ENCODE measurements at places on chromosomes 12 and 14.

- DNase-seq: no peak
These were observed 828.8 kb downstream of the TMTC2 start for GRCh38 chr12:83515306-83516026.

DNA sequence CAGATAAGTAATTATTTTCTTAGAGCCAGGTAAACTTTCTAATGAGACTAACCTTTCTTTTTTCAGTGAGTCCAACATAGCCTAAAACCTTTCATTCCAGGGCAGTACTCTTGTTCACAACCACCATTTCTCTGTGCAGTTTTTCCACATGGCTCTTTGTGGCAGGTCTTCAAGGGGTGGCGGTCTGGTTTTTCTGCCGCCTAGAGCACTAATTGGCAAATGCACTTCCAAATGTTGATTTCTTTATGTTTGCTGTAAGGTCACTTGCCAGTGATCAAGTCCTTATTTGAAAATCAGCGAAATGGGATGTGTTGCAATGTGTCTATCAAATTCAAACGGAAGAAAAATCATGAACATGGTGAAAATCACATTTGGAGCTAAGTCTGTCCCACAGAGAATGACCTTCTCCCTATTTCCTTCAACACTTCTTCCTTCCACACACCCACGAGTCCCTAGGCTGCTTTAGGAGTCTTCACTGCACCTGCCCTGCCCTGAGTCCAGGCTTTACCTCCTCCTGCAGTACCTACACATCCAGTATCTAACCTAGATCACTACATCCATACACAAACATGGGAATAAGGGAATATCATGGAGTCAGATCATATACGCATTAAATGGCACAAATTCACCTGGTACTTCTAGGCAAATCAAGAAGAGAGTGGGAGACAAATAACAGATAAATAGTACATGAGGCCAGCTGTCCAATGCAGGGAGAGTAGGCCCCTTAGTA, 1.9 kb downstream of the SRGAP1 start:
- no peak for DNase-seq

DNA sequence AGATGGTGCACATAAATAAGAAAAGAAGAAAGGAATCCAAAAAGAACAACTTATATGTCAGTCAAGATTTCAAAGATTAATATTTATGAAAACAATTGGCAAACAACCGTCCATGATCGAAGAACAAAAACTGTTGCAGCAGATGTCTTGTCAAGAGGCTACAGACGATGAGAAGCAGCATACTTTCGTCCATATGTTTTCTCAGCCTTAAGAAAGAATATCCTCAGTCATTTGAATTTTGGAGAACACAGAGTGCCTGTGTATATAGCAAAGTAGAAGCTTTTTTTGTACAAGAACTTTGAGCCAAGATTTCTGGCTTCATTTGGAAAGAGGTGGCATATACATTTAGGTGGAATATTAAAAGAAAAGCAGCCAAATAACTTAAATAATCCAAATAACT, 297.2 kb downstream of the ITPR2 start:
- DNase-seq: no peak

DNA sequence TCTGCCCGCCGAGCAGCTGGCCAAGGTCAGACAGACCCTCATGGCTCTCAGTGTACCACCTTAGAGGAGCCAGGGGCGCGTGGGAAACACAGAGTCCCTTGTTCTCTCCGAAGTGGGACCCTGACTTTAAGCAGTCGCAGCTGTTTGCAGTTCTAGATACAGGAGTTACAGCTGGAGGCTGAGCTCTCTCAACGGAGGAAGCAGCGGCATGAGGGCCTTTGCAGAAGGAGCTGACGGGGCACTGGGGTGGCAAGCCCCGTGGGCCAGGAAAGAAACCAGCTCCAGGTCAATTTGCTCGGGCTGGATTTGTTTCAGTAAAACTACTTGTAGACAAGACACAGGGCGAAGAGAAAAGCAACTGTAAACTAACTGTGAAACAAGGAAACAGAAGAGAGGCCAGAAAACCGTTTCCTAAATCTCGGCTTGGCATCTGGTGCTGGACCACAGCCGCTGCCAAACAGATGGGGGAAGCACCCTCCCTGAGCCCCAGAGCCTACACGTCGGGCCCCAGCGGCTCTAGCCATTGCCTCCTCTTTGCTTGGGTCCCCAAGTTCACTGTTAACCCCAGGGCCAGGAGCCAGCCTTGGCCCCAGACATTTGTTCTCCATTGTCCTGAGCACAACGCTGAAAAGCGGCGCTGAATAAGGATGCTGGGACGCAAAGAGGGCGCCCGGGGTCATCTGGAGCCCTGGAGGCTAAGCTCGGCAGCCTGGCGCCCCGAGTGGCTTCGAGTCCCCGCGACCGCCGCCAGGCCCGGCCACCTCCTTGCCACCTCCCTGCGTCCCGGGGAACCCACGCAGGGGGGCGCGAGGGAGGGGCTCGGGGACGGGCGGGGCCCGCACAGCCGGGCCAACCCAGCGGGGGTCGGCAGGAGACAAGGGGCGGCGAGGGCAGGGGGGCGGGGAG, 914 bp upstream of the PACS2 start:
- no peak for DNase-seq

DNA sequence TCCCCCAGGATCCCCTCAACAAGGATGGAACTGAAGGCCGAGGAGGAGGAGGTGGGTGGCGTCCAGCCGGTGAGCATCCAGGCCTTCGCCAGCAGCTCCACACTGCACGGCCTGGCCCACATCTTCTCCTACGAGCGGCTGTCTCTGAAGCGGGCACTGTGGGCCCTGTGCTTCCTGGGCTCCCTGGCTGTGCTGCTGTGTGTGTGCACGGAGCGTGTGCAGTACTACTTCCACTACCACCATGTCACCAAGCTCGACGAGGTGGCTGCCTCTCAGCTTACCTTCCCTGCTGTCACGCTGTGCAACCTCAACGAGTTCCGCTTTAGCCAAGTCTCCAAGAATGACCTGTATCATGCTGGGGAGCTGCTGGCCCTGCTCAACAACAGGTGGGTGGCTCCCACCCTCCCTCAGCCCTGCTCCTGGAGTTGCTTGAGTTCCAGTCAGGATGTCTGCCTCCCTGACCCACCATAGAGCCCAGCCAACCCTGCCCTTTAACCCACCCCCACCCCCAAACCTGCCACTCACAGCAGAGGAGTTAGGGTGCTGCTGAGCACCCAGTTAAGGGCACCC, 1.4 kb downstream of the ASIC1 start:
- DNase-seq: no peak

DNA sequence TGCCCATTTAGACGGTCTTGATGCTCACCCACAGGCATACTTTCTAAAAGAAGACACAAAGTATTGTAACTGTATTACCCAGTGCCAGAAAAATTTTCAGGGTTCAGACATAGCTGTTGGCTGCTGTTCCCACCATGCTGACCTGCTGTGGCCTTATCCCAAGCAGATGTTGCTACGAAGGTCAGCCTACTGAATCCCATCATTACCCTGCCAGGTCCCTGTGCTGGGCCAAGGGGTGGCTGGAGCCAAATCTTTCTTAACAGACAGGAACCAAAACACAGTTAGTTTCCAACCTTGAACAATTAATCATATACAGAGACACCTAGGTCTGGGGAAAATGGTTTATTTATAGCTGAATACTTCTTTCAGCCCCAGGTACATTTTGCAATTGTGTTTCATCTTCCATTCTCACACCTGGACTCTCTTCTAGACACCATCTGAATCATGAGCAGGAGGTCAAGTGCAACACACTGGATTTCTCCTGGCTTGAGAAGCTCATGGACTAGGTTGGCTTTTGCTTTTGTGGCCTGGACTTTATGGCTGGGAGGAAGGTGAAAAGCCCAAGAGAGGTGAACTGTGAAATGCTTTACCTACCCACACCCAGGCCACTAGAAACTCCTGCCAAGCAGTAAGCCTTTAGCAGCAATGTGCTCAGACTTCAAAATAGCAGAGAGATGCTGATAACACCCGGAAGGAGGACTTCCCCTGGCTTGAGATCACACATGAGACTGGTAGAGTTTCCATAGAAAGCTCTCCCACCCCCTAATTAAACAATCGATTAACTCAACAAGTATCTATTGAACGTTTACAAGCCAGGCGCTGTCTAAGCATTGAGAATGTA, 150.1 kb downstream of the SUDS3 start:
- no peak for DNase-seq

- DNase-seq: no peak
These were observed 26.7 kb downstream of the NTN4 start for GRCh38 chr12:95763809-95764253.

- no peak for DNase-seq
These were observed 885.8 kb downstream of the FSCB start for GRCh38 chr14:43621282-43621681.

GRCh38 chr12:4135919-4136605, 137.5 kb upstream of the CCND2 start:
- no peak for DNase-seq

DNA sequence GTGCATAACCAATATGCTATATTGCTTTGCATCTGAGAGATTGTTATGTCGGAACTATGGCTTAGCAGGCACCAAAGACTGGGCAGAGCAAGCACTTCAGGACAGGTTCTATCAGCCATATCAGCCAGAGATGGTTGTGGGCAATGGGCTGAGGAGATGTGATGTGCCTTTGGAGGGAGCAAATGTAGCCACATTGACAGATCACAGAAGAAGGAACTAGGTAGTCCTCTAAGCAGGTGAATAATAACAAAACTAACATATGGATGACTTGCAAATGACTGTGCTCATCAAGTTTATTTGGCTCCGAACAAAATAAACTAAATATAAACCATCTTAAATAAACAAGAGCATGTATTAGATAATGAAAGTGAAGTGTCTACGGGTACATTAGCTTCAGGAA, 291.7 kb downstream of the RMST start:
- no peak for DNase-seq

GRCh38 chr14:74570696-74571095, 41.3 kb downstream of the LTBP2 start:
- no peak for DNase-seq

GRCh38 chr12:48810903-48811431, 7.3 kb upstream of the CACNB3 start:
- DNase-seq: no peak

DNA sequence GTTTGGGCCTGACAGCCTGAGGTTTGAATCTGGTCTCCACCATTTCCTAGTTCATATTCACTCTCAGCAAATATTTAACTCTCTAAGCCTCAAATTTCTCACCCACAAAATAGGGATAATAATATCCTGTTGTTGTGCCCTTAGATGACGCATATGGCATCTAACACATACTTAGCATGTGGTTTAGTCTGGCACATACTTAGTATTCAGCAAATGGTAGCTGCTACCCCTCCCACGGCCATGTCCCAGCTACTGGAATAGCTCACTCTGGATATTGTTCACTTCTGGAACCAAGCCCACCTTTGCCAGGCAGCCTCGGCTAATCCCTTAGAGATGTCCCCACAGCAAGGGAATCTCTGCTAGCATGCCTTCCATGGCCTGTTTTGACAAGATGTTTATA, 53.3 kb downstream of the BICD1 start:
- no peak for DNase-seq

DNA sequence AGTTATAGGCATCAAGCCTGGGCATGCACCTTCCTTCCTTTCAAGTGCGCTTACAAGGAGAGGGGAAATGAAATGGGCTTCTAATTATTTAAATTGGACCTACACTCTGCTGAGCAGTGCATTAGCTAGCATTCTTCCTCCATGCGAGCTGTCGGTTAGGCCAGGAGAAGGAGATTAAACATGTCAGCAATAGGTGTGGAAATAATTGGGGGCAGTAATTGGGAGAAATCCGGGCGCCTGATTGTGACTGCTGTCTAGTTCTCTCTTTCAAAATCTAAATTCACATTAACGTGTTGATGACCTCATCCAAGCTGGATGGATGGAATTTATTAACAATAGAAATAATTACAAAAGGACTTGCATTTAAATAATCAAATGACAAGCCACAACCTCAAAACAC, 86.2 kb upstream of the SEL1L start:
- no peak for DNase-seq

GRCh38 chr12:22256041-22256441, 78.5 kb downstream of the ST8SIA1 start:
- DNase-seq: no peak

DNA sequence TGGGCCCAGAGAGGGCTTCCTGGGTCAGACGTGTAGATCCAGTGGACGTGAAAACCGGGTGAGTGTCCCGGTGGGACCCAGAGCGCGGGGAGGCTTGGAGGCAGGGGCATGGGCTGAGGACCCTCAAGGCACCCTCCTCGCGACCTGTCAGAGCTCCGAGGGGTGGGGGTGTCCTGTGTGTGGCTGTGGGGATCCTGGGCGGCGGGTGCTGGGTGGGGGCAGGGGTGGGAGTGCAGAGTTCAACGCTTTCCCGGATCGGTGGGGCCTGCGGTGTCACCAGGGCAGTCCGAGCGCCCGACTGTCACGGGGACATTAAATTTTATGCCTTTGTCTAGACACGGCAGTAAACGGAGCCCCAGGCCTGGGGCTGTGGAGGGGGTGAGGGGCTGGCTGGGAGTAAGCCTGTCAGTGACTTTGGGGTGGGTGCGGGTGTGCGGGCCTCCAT, 1.0 kb downstream of the TMEM121 start:
- no peak for DNase-seq

DNA sequence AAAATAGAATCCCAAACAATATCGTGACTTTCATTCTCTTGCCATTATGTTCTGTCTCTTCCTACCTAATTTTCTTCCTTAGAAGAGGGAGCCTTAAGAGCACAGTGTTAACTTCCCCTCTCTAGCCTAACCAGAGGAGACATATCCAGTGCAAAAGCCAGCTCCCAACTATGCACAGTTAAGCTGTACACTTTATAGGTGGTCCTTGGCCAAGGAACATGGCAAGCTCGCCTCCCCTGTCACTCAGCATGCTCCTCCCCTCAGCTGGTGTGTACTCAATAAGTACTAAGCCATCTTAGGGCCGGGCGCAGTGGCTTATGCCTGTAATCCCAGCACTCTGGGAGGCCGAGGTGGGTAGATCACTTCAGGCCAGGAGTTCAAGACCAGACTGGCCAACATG, 255.1 kb upstream of the TMPO start:
- DNase-seq: no peak

DNA sequence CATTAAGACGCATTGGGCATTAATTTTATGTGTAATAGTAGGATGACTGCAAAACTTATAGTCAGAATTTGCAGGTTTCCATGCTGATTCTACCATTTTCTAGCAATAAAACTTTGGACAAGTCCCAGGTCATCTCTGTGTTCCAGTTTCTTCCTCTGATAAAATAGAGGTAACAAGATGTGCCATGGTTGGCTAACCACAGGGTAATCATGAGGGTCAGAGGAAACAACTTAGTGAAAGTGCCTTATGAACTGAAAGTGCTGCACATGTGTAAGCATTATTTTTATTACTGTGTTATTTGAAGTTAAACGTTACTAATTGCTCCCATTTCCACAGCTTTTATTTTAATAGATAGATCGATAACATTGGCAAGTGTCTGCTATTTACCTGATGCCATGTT, 21.1 kb downstream of the SMCO2 start:
- no peak for DNase-seq

GRCh38 chr12:19597167-19598026, 158.1 kb downstream of the AEBP2 start:
- DNase-seq: no peak

DNA sequence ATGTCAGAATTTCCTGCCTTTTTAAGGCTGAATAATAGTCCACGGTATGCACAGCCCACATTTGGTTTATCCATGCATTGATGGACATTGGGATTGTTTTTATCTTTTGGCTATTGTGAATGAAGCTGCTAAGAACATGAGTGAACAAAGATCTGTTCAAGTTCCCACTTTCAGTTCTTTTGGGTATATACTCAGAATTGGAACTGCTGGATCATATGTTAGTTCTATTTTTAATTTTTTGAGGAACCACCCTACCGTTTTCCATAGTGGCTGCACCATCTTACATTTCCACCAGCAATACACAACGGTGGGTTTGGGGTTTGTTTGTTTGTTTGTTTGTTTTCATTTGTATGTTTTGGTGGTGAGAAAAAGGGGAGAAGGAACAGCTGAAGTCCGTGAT, 6.4 kb downstream of the GPR68 start:
- DNase-seq: no peak
